ENCODE measurements at places on chromosomes 13 and 19.

GRCh38 chr19:2798158-2798685, 12.9 kb downstream of the THOP1 start:
- no peak for DNase-seq

- no peak for DNase-seq
These were observed 2.1 kb downstream of the DNAJB1 start for GRCh38 chr19:14516048-14516534.

GRCh38 chr19:55245236-55245904, 13.4 kb downstream of the PPP6R1 start:
- no peak for DNase-seq

- peak; percentile 87 for DNase-seq
These were observed 1.4 kb upstream of the TSHZ3 start for GRCh38 chr19:31350693-31351055.

DNA sequence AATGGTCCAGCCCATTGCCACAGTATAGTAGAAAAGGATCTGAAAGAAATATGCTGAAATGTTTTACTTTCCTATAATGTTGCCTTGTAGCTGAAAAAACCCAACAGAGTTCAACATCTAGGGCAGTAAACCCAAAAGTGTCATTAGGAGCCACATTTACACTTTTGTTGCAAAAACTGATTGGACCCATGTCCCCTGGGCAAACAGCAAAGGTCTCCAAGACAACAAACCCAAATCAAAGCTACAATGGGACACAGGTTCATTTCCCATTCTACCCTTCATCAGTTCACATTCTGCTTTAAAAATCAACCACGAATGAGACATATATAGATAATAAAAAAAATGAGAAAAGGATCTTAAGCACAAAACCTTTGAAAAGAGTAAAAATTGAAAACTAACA, 744.8 kb downstream of the PCDH17 start:
- no peak for DNase-seq

GRCh38 chr13:76289558-76289957, 596.6 kb downstream of the KCTD12 start:
- DNase-seq: peak; percentile 36

DNA sequence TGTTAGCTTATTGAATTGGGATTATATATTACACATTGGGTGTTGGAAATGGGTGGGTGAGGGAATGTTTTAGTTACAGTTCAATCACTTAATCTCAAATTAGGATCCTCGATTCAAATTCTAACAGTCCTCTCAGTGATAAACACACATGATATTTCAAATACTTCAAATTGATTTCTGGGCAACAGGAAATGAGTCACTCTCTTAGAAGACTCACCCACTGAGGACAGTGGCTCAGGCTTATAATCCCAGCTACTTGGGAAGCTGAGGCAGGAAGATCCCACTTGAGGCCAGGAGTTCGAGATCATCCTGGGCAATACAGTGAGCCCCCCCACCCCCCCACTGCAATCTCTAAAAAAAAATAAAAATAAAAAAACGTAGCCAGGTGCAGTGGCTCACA, 435.3 kb downstream of the KLF12 start:
- DNase-seq: no peak

DNA sequence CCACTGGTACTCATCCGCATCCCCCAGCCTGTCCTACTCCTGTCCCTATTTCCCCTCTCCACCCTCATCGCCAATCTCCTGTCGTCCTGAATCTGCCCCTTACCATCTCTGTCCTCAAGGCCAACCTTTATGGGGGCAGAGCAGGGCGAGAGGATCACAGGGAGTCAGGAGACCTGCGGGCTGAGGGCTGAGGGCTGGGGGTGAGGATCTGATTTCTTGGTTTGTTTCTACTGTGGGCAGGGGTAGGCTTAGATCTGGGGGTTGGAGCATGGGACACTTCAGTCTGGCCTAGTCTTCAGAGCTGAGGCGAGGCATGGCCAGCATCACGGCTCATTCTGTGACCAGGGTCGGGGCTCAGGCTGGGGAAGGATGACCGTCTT, 16.5 kb upstream of the ERCC1 start:
- no peak for DNase-seq

- DNase-seq: no peak
These were observed 101.3 kb downstream of the AKAP11 start for GRCh38 chr13:42373048-42373812.

DNA sequence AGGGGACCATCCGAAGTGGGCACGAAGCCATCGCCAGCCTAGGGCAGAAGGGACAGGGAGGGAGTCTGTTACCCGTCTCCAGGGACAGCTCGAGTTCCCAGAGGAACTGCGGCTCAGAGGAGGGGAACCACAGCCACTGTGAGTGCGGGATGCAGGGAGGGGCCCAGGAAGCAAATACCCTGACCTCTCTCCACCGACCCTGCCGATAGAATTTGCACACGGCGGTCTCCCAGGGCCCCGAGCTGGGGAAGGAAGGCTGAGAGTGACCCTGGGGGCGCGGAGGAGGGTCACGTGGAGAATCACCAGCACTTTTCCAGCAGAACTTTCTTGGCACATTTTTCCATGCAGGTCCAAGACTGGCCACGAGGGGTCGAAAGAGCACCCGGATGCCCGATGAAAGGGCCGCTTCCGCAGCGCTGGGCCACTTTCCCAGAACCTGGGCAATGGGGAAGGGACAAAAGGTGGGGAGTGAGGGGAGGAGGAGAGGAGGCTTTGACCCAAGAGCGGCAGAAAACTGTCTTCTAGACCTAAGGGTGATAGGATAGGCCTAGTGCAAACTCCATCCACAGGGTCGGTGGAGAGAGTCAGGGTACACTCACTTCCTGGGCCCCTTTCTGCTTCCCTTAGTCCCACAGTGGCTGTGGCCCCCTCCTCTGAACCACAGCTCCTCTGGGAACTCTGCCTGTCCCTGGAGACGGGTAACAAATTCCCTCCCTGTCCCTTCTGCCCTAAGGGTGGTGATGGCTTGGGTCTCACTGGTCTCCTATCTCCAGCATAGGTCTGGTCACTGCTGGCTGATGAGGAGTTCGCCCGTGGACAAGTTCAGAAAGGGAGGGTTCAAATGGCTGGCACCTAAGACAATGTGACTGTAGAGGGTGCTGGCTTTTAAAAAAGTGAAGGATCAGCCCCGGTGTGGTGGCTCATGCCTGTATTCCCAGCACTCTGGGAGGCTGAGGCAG, 5.3 kb upstream of the GPR4 start:
- DNase-seq: peak; percentile 91

DNA sequence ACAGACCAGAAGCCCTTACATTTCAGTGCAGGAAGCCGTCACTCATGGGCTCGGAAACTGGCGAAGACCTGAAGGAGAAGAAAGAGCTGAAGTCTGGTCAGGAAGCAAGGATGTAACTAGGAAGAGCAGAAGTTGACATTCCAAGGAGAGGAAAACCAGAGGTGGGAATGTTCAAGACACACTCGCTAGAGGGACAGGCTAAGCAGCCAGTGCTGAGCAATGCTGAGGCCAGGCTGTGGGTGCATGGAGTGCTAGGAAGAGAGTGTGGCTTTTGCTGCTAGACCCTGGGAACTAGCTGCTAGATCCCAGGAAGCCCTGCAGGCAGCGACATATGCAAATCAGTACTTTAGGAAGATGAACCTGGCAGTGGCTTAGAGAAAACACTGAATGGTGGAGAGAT, 12.1 kb upstream of the URAD start:
- DNase-seq: no peak

- DNase-seq: no peak
These were observed 19.0 kb downstream of the UPF1 start for GRCh38 chr19:18850471-18851375.

- peak; percentile 58 for DNase-seq
These were observed 432 bp downstream of the ZNF611 start for GRCh38 chr19:52734331-52734892.

GRCh38 chr19:47405854-47406417, 13.4 kb downstream of the MEIS3 start:
- DNase-seq: no peak

DNA sequence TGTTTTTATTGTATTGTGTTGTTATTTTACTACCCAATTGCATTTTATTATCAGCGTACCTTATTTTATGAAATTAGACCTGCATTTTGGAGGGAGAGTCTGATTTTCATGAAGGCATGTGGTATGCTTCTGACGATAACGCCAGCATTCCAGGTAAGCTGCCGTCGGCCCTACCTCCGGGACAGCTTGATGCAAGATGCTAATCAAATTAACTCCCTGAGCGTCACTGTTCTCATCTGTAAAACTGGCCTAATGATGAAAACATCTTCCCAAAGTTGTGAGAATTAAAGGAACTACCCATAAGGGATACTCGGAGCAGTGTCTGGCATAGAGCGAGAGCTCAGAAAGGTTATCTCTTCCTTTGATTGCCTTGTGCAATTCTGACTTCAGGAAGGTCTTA, 12.9 kb upstream of the LAIR2 start:
- DNase-seq: no peak

- DNase-seq: no peak
These were observed 4.6 kb downstream of the CADM4 start for GRCh38 chr19:43634872-43635560.
